Upper lobe of right lung (tissue), 1 donor: ENCODE measurements at places on chromosomes 2 and 18. TPM values are rescaled to one million over a fixed set of nuclear protein-coding genes. Genes with fewer than 3 reads are reported as not detected.

DNA sequence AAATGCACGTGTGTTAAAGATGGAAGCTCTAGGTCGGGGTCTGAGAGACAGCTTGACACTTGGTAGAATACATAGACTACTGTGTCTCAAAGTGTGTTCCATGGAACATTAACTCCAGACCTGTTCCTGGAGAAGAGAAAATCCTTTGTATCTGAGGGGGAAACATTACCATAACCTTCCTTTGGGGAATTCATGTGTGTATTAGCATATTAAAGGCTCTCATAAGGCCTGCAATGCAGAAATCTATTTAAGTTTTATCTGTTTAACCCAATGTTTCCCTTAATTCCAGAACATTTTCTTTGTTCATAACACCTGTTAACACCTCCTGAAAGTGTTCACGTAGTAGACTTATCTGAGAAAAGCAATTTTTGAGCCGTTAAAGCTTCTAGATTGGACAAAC is 99.5 kb downstream of the PLB1 start:
- DNase-seq = no peak

DNA sequence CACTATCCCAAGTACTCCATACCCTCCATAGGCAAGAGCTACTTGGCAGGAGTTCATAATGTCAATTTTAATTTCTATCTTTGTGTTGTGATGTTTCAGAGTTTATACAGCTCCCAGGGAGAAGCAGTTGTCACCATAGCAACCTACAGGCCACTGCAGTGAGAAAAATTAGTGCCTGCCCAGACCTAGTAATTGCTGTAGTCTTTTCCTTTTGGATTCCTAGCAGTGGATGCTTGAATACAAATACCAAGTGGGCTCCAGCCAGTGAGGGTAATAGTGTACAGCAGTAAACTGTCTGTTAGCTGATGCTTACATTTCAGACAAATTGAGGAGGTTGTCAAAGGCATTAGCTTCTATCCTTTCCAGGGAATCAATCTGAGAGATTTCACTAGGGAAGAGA is 26.7 kb downstream of the LHCGR start:
- DNase-seq = no peak

GRCh38 chr2:239307221-239307569 is 93.6 kb downstream of the HDAC4 start:
- no peak for DNase-seq

Gene ITGB6
- 109 TPM for total RNA-seq

Gene LINC00305
- not detected for total RNA-seq
